NCI-H524 treated with DMSO at 0.1 percent for 48 hours (cell line): ENCODE measurements at places on chromosomes 11 and 22.

DNA sequence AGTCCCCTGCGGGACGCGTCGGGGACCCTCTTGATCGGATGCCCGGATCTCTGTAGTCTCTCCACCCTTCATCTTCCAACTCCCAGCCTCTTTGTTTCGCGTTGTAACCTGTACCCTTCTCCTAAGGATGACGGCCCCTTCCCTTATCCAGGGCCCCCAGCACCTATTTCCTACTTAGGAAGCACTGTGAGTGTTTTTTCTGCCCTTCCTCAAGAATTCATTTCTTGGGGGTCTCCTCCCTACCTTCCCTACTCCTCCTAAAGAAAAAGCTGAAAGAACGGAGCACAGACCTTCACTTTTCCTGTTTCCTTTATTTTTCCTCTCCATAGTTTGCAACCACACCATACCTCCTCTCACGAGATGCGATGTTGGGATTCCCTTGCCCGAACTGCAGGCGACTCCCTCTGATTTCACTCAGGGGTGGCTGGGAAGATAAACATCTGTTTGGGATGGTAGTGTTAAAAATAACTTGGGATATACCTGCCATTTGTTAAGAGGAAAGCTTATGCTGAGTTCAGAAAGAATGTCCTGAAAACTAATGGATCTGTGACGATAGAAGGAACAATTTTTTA is 593 bp downstream of the FAM118B start:
- DNase-seq = no peak

- DNase-seq = no peak
These were observed 40.8 kb downstream of the ELFN2 start for GRCh38 chr22:37386441-37386840.

GRCh38 chr11:126214841-126215240 is 3.3 kb downstream of the FAM118B start:
- no peak for DNase-seq

DNA sequence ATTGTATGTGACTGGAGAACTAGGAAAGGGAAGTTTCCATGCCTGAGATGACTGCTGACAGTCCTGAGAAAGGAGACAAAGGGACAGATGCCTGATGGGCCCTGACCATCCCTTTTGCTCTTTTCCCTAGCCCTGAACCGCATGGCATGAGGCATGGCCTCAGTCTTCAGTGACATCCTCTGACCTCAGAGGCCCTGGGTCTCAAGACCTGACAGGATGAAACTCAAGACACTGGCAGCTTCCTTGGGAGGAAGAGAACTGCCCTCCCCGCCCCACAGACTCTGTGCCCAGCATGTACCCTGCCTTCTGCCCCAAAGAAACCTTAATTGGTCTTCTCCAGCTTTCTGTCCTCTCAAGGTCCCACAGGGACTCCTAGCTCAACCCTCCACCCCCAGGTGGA is 444.1 kb downstream of the SOX6 start:
- no peak for DNase-seq

DNA sequence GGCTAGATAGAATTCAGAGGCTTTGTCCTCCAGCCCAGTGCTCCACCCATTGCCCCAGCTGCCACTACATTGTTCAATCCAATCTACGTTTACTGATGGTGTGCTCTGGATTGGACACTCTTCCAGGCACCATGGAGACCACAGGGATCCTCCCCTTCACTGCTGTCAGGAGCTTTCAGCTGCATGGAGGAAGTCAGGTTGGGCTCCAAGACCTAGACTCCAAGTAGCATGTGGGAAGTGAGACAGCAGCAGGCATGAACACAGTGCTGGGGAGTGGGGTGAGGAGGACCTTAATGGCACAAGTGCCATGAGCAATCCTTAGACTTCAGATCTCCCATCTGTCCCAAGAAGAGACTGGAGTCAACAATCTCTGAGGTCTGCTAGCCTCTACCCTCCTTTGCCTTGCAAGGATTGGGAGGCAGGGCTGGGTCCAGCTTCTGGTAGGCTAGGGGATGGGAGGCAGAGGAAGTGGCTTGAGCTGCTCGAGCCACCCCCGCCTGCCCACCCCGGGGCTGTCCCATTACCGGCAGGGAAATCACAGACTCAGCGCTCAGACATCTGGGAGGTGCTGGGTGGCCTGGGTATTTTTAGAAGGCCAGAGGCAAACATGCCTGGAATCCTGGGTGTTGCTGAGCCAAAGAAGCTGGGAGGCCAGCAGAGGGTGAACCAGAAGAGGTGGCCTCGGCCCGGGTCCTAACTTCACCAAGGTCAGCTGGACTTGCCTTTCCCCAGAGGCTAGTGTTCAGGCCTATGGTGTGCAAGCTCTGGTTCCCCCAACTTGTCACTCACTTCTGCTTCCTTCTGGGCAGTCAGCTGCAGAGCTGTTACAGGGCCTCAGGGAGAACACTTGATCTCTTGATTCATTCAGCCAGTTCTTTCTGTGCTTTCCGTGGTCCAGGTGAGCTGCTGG is 15.2 kb upstream of the FCHSD2 start:
- DNase-seq = no peak

DNA sequence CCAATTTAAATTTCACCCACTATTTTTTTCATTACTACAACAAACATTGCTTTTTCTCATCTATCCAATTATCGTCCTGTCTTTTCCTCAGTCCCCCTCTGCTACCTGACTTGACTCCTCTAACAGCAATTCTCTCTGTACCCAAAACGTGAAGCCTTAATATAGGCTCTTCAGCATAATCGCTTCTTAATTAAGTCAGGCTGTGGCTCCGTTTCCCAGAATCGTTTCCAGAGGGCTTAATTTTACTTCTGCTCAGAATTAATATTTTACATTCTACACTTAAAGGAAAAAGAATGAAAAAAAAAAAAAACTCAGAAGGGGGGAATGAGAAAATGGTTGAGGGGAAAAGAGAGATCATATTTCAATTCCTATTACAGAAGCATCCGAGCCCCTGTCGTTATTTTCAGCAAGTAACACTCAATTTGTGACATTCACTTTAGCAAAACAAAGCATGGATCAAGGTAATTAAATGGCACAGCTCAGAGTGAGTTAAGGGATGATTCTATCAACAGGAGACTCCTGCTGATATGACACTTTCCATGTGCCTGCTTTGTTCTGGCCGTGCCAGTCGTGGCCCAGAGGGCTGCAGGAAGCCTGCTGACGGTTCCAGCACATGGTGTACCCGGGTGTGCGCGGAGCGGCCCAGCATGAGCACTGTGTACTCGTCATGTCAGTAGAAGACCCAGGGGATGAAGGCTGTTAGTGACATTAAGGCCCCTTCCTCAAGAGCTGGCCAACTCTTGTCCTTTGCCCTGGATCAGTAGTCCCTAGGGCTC is 272.5 kb downstream of the NTM start:
- DNase-seq = no peak

- DNase-seq = no peak
These were observed 62.2 kb upstream of the ADA2 start for GRCh38 chr22:17281440-17281841.
